ENCODE measurements at places on chromosomes 7 and 10.

DNA sequence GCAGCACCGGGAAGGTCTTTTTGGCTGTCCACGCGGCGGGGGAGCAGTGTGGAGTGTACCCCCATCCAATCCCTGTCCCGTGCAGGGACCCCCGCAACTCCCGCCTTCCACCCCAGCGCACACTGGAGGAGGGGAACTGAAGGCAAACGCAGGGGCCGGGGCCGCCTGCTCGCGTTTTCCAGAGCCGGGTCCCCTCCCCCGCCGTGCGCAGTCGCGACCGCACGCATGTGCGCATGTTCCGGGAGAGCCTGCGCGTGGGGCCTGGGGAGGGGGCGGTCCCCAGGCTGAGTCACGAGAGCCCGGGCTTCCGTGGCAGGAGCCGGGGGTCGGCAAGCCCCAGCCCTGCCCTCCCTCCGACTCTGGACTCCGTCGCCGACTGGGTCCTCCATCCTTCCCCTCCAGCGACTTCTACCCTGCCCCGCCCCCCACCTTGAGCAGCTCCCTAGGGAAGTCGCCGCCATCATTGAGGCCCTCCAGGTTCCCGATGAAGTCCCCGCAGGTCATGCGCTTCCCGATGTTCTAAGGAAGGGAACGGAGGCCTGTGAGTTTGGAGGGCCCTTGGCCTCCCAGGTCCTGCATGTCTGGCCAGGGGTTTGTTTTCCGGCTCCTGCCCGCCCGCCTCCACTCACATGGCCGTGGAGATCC is 8.0 kb downstream of the PSD start:
- DNase-seq: no peak

GRCh38 chr7:10146271-10146670 is 827.4 kb upstream of the PHF14 start:
- no peak for DNase-seq

- no peak for DNase-seq
These were observed 28.8 kb downstream of the TMEM120A start for GRCh38 chr7:75965617-75966016.

- no peak for DNase-seq
These were observed 17.4 kb upstream of the GPR141 start for GRCh38 chr7:37666026-37666799.

GRCh38 chr7:117135553-117135891 is 182.2 kb downstream of the ST7 start:
- DNase-seq: no peak

- DNase-seq: no peak
These were observed 37.2 kb downstream of the CLEC2L start for GRCh38 chr7:139560678-139561077.

GRCh38 chr10:119509909-119510451 is 32.5 kb downstream of the RGS10 start:
- no peak for DNase-seq

GRCh38 chr10:88281592-88282347 is 301.3 kb downstream of the RNLS start:
- no peak for DNase-seq

- DNase-seq: no peak
These were observed 159.5 kb upstream of the AGR3 start for GRCh38 chr7:17041324-17041723.

DNA sequence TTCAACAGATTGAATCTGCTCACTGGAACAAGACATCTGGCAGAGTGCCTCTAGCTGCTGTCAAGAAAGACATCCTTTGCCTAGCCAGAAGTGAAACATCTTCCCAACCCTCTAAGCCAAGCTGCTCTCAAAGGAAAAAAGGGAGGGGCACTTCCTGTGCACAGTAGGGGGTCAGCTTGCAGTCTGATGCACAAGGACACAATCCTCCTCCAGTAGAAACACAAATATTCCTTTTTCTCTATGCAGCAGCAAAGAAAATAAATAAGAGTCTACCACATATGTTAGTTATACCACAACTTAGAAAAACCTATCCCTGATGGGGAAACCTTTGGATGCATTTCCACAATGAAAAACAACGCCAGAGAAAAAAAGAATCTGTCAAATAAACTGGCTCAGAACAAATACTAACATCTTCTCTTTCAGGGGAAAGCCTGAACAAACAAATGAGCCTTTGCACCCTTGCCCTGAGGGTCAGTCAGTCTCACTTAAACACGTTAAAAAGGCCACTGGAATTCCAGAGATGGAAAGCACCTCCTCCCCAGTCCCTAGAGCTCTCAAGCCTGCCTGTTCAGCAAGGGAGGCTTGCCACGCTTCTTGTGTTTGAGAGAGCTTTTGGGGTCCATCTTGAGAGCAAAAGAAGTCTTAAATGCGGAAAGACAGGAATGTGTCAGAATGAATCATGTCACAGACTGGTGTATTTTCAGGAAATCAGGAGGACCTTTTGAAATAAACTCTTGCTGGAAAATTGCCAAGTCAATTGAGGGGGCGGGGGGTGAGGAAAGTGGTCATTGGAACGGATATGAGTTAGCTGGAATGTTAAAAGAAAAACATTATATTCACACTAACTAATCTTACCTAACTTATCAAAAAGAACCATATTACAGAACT is 7.5 kb downstream of the LAMB1 start:
- DNase-seq: peak; percentile 51

DNA sequence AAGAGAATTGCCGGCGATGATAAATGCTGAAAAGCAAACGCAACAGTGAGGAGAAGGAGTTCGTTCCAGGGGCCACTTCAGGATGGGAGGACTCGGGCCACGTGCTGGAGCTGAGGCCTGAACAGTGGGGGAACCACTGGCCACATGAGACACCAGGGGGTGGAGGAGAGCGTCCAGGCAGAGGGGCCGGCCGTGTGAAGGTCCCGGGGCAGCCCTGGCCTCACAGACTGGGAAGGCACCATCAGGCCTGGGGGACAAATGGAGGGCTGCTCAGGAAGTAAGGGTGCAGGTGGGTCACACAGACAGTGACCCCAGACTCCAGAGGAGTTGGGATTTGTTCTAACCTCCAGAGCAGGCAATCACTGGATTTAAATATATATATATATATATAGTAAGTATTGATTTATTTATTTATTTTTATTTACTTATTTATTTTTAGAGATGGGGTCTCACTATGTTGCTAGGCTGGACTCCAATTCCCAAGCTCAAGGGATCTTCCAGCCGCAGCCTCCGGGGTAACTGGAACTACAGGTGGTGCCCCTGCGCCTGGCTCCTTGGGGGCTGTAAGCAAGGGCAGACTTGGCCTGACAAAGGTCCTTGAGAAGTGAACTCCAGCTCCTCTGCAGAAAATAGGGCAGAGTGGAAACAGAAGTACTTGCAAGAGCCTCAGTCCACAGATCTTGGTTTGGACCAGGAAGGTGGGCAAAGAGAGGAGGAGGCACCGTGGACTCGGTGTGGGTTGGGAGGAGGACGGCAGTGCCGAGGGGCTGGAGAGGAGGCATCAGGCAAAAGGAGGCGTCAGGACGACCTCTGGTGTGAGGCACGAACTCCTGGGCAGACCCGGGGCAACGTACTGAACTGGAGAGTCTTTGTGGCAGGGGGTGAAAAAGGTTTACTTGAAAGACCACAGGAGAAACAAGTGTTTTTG is 57.3 kb downstream of the TCERG1L start:
- DNase-seq: no peak

- DNase-seq: no peak
These were observed 580 bp upstream of the ASB10 start for GRCh38 chr7:151187409-151188251.

DNA sequence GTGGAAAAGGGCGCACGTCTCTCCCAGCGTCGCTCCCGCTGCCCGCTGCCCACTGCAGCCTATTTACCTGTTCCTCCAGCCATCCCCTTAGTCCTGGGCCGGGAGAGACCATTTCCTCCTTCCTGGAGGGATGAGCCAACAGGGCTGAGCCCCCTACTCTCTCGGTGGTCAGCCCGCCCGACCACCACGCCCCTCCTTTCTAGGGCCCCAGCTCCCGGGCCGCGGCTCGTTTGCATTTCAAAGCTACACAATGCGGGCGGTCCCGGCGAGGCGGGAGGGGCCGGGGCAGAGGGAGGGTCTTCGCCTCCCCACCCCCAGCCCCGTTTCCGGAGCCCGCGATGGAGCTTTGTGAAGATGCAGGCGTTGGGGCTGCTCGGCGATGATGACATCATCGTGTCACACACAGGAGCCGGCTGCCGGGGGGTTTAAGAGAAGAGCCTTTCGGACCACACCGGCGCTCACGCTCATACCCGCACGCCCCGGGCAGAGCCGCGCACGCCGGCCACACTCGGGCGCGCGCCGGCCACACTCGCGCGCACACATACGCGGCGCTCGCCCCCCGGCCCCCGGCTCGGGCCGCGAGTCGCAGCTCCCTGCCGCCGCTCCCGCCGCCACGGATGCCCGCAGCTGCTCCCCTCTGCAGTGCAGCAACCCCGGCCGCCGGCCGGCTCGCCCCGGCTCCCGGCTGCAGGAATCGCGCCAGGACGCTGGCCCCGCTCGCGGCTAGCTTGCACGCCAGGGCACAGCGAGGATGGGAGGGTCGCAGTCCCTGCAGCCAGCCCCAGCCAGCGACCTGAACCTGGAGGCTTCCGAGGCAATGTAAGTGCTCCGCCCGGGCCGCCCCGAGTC is 107.7 kb upstream of the BTBD16 start:
- peak; percentile 80 for DNase-seq

DNA sequence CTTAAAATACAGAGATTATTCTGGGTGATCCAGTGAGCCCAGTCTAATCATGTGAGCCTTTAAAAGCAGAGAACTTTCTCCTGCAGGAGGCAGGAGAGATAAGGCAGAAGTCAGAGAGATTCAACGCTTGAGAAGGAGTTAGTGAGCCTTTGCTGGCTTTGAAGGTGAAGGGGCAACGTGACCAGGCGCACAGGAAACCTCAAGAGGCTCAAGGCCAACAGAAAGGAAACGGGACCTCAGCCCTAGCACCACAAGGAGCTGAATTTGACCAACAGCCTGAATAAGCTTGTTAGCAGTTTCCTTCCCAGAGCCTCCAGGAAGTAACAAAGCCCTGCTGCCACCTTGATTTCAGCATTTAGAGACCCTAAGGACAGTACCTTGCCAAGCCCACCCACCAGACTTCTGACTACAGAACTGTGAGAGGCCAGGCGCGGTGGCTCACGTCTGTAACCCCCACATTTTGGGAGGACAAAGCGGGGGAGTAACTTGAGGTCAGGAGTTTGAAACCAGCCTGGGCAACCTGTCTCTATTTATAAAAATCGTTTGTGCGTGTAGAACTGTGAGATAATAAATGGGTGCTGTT is 87.3 kb upstream of the KAT6B start:
- no peak for DNase-seq

GRCh38 chr7:29319719-29320521 is 125.3 kb downstream of the CHN2 start:
- no peak for DNase-seq

- no peak for DNase-seq
These were observed 30.9 kb downstream of the LEP start for GRCh38 chr7:128271942-128272481.

- DNase-seq: no peak
These were observed 1.5 kb upstream of the LOXL4 start for GRCh38 chr10:98269435-98269912.

DNA sequence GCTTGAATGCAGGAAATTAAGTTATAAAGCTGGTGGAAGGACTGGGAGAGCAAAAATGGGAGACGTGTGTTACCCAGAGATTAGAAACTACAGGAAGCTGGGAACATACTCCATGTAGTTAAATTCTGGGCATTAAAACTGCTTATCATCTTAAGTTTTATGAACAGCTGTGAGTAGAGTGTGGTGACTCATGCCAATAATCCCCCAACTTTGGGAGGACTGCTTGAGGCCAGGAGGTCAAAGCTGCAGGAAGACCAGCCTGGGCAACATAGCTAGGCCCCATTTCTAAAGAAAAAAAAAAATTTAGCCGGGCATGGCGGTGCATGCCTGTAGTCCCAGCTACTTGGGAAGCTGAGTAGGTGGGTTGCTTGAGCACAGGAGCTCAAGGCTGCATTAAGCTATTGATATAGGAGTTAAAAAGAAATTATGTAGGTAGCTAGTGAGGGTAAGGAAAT is 56.2 kb upstream of the SEPHS1 start:
- no peak for DNase-seq

DNA sequence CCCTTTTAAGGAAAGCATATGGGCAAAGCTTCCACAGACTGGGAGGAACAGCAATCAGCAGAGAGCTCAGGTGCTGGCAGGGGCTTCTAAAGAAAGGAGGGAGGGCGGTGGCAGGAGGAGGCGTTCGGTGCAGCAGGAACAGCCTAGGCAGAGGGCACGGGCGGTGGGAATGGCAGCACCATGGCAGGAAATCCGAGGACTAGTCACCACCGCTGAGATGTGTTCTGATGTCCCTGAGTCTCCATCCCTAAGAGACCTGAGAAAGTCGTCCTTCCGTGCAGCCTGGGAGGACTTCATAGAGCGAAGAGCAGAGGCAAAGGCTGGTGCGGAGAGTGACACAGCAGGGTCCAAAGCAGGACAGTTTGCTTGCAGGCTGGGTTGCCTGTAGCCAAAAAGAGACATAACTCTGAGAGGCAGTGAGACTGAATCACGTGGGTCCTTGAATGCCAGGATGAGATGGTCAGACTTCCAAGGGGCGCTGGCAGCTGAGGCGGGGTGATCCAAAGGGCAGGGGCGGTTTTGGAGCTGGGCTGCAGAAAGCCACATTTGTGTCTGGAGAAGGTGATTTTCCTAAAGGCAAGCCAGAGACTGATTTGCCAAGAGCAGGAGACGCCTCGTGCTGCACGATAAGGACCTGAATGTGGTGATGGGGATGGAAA is 35.8 kb upstream of the GRID1 start:
- no peak for DNase-seq

- no peak for DNase-seq
These were observed 35.9 kb downstream of the ADAP1 start for GRCh38 chr7:918441-919113.

DNA sequence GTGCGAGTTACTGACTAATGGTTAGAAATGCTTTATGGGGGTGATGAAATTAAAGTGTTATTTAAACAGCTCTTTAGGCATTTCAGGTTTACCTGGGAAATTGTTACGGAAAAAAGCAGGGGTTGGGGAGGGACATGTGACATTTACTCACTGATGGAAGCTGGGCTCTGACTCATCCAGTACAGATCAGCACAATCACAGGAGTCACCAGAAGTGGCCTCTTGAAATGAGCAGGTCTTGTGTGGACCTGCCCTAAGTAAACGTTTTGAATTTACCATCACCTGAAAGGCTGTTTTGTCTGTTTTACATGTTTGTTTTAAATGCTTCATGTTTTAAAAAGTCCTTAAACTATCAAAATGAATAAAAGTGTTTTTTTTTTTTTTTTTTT is 2.3 kb downstream of the GLRX3 start:
- DNase-seq: no peak

GRCh38 chr7:155685070-155685790 is 40.8 kb downstream of the RBM33 start:
- no peak for DNase-seq

DNA sequence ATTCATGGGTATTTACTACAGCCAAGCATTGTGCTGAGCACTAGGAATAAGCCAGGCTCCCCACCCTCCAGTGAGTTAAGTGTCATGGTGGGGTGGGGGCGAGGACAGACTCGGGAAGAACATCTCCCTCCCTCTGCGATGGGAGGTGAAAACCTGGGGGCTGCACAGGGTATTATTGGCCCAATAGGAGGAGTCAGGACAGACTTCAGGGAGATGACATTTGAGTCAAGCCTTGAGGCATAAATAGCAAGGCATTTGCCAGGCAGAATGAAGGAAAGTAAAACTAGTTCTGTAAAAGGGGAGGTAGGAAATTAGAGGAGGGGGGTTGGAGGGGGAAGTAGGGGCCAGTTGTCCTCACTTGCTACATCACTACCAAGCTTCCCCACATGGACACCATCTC is 18.9 kb downstream of the NKX2-3 start:
- no peak for DNase-seq

GRCh38 chr7:360454-361100 is 70.6 kb downstream of the FOXL3 start:
- DNase-seq: no peak

- DNase-seq: peak; percentile 58
These were observed 825 bp downstream of the RAB11FIP2 start for GRCh38 chr10:118045837-118046394.

GRCh38 chr7:11332186-11332864 is 358.7 kb downstream of the PHF14 start:
- no peak for DNase-seq

Measured in WERI-Rb-1 (cell line).